ENCODE measurements at places on chromosomes 3 and 15.

GRCh38 chr3:81540787-81541186 is 220.7 kb downstream of the GBE1 start:
- no peak for DNase-seq

- no peak for DNase-seq
These were observed 9.9 kb downstream of the FOXL2 start for GRCh38 chr3:138936741-138937689.

DNA sequence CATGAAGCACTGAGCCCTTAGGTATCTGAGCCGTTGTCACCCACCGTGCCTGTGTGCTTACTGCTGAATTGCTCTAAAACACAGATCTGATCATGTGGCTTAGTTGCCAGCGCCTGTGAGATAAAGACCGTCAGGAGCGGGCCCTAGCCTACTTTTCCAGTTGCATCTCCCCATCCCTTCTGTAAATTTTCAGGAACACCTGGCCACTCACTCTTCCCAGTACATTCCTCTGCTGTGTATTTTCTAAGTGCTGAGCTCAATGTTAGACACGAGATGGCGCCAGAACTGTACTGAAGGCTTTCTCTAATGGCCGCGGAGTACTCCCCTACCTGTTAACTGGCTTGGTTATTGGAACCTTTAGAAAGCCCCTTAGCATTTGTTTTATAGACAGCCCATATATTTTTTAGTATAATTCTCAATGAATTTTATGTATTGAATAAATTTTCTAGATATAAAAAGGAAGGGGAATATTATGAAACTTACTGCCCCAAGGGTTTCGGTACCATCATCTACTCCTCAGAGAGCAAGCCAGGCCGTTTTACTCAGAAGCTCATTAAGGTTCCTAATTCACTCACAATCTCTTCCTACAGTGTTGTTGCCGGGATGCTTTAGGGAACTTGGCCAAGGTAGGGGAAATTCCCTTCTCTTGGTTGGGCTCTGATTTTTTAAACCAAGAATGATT is 16.7 kb upstream of the WNT7A start:
- DNase-seq = peak; percentile 78

DNA sequence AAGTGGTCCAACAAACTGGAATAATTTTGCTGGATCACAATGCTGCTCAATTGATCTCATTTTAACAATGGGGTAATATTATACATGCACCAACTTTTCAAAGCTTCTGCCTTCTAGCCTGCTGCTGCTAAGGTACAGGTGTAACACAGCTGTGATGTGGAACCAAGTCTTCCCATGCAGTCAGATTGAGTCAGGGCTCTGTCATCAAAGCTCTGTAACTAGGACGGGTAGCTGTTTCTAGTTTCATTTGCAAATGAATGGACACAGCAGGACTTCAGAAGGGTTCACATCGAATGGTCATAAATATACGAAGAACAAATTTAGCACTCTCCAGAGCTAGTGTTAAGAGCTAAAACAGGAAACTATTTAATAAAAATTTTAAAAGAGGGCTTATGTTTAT is 189.2 kb downstream of the USP13 start:
- no peak for DNase-seq

DNA sequence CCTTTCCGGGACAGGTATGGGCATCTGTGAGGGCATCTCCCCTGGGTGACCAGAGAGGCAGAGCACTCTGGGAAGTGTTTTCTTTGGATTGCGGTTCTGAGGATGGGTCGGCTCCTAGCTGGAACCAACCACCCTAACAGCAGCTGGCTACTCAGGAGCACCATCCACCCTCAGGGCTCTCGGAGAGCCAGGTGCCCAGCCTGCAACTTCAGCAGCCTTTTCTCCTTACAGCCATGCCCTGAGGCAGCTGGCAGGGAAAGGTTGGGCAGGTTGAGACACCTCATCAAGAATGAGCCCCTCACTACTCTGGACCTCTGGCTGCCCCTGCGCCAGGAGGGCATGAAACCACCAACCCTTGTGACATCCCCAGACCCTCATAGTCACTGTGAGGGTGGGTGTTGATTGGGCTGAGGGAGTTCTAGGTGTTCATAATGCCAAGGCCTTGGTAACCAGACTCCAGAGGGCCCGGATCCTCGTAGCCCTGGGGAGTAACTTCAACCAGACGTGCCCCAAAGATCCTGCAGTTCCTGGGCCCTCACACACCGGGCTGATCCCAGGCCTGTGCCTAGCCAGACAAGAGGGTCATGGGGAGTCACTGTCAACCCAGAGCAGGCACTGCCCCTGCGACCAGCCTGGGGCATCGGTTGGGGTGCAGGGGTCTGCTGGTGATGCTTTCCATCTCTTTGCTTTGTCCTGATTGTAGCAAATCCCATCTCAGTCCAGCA is 114.4 kb upstream of the ABHD17C start:
- DNase-seq = no peak

- DNase-seq = no peak
These were observed 316.4 kb downstream of the SOX2 start for GRCh38 chr3:182028081-182028480.

DNA sequence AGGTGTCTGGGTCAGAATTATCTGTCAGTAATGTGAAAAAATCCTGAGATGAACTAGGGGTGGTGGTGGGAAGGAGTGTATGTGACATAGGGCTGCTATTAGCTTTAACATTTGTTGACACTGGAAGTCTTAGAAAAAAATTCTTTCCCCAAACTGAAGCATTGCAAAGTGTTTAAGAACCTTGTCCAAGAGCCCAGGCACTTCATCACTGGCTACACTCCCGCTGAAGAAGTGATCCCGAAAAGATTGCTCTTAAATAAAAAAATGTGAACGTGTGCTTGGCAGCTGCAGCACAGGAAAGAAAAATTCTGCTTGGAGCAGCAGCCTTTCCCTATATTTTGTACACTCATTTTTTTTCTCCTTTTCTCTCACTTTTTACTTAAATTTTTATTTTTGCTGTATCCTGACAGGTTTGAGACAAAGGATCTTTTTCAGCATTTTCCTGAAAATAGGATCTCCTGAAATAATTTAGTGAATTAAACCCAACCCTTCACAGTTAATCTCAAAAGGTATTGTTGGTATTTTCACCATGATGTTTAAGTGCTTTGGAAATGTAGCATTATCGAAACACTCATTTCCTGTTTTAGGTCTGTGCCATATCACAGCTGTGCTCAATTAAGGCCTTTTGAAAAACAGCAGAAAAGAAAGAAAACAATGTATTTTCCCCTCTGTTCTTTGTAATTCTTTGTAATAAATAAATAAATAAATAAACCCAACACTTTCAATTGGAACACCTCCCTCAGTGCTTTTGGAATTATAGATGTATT is 477.6 kb downstream of the ZNF385D start:
- no peak for DNase-seq

- DNase-seq = no peak
These were observed 184.1 kb upstream of the TLE3 start for GRCh38 chr15:70281811-70282307.

DNA sequence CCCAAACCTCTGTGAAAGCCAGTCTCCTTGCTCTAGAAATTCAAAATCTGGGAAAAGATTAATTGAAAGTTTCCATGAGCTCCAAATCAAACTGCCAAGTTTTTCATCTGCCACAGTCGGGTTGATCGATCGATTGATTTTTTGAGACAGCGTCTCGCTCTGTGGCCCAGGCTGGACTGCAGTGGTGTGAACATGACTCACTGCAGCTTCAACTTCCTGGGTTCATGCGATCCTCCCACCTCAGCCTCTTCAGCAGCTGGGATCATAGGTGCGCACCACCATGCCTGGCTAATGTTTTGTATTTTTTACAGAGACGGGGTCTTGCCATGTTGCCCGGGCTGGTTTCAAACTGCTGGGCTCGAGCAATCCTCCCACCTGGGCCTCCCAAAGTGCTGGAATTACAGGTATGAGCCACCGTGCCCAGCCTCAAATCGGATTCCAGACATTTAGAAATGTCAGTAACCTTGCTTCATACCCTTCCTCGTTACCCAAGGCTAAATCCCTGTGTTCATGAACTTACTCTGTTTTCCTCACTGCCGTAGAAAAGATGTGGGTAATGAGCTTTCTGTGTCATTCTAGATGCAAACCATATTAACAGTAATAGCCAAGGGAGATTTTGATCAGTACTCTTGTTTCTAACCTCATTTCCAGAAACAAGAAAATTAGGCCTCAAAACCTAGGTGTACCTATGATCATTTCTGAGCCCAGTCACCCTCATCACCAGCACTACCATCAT is 105.9 kb upstream of the AKAP13 start:
- no peak for DNase-seq

DNA sequence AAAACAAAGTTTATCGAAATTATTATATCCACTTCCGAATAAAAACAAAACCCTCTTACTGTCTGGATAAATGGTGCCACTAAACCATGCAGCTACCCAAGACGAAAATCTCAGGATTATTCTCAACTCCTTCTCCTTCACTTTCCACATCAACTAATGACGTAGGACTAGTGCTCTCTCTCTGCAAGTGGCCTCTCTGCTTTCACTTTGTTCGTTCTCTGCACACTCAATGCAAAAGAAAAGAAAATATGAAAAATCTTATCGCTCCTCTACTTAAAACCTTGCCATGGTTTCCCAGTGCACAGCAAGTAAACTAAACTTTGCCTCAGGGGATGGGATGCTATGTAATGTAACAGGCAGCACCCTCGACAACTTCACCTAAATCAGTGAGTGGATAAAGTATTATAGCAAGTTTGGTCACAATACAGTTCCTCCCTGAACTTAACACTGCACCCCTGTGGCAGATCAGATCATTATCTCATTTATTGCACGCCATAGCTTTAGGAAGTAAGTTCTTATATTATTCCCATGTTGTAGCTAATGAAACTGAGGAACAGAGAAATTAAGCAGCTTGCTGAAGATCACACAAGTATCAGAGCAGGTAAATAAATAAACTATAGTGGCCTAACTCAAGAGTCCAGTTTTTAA is 262.7 kb upstream of the GADL1 start:
- no peak for DNase-seq

DNA sequence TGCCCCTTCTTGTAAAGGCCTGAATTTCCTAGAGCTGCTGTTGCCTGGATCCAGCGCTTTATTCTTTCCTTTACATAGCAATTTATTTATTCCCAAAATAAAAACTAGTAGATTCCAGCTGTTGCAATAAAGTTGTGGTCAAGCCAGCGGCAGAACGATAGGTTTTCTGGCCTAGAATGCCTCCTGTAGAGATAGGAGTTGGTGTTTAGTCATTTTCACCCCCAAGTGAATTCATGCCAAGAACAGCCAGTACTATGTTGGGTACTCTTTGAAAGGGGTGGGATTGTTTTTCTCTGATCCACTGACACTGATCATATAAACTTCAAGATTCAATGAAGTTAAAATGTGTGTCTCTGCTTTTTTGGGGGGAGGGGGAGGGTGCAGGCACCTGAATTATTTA is 69.7 kb downstream of the KLHL25 start:
- no peak for DNase-seq

- DNase-seq = peak; percentile 90
These were observed 171.0 kb upstream of the UMPS start for GRCh38 chr3:124558991-124559845.

DNA sequence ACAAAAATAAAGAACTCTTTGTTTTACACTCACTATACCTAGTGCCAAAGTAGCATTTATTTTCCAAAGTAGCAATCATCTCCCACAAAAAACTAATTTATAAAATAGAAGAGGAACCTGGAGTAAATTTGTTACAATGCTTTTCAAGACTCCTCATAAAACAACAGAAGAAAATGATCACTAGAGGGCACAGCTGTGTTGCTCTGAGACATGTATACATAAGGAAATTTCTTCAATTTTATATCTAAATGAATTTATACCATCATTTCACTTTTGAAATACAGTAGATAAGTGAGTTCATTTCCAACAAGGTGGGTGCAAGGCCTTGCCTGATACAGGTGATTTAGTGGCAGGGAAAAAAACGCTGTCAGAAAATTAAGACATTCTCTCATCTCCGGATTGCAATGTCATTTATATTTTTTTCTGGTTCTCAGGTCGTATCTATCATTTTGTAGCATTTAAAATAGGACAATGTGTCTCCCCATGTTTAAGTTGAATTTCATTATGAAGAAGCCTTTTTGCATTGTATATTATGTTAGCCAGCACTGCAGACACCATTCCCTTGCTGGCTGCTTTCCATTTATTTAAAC is 25.3 kb upstream of the ARHGEF26 start:
- peak; percentile 42 for DNase-seq

GRCh38 chr3:168671091-168671490 is 575.4 kb upstream of the GOLIM4 start:
- no peak for DNase-seq

Data from dermis microvascular lymphatic vessel endothelial cell (primary cell).